CD4-positive, alpha-beta T cell treated with Interleukin-17A for 1 hour (primary cell): ENCODE measurements at places on chromosomes 1 and 21.
A peak's percentile ranks its signal among the peaks of the same experiment; 100 is the strongest.

GRCh38 chr1:212769459-212770167 is 22.0 kb downstream of the NSL1 start:
- DNase-seq: no peak

- no peak for DNase-seq
Measured at GRCh38 chr1:167676916-167677848, 44.6 kb upstream of the MPZL1 start.

DNA sequence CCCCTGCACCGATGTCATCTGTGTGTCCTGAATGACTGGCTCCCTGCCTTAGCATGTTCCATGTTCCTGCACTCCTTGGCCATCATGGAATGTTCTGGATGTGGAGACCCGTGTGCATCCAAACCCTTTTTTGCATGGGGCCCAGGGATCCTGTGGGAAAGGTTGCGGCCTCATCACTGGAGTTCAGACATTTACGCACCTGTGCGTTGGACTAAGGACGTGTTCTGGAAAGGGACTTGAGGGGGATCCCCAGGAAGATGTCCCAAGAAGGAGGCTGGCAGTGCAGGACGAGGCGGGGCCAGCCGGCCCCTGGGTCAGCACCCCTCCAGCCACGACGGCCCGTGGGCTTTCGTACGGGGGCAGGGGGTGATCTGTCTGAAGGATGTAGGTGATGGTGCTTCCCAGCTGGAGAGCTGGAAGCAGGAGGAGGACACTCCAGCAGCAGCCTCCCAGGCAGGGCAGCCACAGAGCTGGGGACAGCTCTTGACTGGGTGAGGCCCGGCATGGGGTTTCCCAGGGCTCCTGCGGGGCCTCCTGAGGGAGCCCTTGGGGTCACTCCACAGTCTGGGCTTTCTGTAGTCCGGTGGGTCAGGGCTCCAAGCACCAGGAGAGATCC is 67.2 kb downstream of the SCCPDH start:
- no peak for DNase-seq

GRCh38 chr1:34781844-34782391 is 904 bp downstream of the GJB3 start:
- no peak for DNase-seq

GRCh38 chr1:68953311-68953710 is 456.4 kb upstream of the DEPDC1 start:
- no peak for DNase-seq

- DNase-seq: peak; percentile 88
Measured at GRCh38 chr1:206583707-206584648, 28.3 kb downstream of the EIF2D start.

DNA sequence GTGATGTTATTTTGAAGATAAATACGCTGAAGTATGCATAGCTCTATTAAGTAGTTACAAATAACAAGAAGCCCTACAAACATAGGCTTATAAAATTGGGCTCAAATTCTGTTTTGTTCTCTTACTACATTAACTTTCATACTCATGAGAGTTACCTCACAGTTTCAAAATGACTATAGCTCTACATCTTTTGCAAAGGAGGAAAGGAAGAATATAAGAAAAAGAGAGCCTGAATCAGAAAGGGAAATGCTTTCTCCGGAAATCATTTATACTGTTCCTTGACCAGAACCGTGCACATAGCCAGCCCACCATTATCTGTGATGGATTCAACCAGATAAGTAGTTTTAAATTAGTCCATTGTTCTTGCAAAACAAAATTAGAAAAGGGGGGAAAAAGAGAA is 1252.1 kb downstream of the NCAM2 start:
- DNase-seq: no peak

GRCh38 chr21:45818904-45819285 is 162.7 kb upstream of the COL6A1 start:
- peak; percentile 10 for DNase-seq

- no peak for DNase-seq
Measured at GRCh38 chr1:43935711-43936427, 2.3 kb downstream of the ARTN start.

- no peak for DNase-seq
Measured at GRCh38 chr1:179816196-179816960, 61.2 kb downstream of the TOR1AIP2 start.

DNA sequence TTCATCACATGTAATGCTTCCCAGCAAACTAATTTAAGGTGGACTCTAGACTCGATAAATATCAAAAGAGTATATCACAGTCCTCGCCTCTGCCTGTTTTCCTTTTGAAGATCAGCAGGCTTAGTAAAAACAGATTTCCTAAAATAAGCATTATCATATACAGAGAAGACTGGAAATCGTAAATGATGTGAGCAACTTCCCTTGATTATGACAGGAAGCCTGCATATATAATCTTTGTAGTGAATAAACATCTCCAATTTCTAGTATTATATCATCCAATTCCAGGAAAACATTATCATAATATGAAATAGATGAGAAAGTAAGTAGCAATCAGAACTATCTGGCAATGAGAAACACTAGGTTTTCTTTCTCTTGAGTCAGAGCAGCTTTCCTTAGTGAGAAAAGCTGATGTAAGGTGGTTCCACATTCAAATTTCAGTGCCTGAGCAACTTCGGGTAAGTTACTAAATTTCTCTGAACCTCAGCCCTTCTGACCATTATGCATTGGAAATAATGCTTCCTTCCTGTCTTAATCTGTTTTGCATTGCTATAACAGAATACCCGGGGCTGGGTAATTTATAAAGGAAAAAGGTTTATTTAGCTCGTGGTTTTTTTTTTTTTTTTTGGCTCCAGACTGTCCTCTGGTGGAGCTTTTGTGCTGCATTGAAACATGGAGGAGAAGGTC is 12.6 kb upstream of the POU2F1 start:
- DNase-seq: no peak

DNA sequence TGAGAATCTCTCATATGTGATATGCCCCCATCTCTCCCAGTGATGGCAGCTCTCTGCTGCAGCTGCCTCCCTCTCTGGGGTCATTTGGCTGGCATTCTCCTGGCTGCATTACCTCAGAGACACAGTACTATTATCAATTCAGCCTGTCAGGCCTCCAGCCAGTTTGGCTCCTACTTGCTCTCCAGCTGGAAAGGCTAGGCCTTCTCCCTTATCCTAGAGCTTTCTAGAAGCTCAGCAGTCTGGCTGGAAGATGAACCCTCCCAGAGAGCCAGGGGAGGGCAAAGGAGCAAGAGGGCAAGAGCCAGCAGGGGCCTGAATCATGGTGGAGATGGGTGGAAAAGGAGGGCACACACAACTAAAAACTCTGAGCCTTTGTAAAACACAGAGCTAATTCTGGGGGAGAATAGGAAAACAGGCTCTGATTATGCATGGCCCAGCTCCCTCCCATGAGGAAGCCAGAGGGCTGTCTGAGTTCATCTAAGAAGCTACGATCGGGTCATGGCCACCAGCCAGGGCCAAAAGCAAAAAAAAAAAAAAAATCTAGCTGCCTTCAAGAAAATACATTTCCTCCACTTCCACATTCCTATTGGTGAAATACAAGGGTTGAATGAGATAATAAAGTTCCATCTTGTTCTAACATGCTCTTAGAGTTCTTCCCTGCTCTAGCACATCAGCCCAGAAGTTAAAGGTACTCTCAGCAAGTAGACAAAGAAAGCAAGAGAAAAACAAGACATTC is 8.8 kb downstream of the LAMB3 start:
- DNase-seq: no peak

DNA sequence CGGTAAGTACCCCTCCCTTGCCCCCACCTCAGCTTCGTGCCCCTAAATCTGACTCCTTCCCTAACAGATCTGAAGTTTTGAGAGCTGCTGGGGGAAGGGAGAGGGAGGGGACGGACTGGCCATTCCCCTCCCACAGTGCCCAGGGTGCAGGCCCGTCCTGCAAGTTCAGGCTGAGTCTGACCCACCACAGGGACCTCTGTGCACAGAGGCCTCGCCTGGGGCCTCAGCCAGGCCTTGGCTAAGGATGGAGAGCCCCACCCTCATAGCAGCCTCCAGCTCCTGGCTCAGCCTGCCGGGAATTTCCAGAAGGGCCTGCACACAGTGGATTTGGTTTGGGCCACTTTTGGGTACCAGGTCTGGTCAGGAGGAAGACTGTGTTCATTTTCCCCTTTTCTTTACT is 31.2 kb upstream of the TNFRSF1B start:
- DNase-seq: no peak

DNA sequence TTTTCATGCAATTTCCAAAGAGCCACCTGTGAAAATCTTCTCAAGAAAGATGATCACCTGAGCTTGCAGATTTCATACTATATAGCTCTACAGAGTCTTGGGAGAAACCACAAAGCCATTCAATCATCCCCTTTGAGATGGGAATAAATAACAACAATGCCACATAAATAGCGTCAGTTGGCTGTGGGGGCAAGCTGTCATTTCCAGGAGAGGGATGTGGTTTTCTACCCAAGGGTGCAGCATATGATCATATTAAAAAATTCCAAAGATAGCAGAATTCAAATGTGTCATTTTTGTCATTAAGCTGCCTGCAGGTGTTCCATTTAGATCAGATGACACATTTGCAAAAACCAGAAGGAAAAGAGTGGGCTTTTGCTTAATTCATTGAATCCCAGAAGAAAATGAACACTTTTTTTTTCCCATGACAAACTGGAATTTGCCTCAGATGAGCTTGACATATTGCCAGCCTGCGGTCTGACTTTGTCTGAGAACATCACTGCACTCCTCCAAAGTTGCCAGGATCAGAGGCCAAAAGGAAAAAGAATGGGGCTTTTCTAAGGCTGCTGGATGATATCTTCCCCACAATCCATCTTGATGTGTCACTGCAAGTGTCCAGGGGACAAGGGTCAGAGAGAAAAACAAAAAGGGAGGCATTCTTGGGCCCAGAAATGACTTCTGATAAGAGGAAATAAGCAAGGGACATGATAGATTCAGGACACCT is 314.1 kb upstream of the USP25 start:
- no peak for DNase-seq

DNA sequence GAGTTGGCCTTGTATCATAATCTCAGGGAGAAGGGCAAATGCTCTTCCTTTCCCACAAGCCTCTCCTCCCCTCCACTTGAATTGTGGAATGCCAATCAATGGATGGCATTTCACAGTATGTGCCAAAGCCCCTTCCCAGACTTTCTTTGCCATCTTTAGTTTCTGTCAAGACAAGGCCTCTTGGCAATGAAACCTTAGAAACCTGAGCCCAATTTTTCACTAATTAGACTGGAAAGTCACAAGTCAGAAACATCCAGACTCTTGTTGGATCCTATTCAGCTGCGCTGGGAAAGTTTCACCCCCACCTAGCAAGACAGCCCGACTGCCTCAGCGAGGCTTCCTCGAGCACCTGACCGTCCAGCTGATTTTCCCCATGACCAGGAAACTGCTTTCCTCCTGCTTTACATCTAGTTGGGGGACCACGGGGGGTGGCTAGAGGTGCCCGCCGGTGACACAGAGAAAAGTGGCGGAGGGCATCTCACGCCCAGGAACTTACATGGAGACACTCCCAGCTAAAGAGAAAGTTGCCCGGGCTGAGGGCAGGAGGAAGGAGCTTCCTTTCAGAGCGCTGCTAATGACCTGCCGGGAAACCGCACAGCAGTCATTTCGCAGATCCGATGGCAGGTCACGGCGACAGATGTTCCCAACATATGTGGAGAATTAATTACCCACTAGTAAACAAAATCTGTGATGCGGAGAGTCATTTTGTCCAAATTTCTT is 302.6 kb upstream of the RRP15 start:
- DNase-seq: no peak

DNA sequence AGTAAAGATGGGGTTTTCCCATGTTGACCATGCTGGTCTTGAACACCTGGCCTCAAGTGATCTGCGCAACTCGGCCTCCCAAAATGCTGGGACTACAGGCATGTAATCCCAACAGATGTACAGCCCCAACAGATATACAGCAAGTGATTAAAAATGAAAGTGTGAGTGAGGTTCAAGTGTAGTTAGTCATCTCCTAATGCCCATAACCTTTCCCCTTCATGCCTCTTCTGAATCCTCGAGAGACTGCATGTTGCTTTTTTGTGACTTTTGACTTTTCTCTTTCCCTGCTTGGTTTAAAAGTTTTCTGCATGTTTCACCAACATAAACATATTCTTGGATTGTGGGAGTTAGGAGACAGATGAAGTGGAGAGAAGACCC is 31.2 kb downstream of the KCNK2 start:
- DNase-seq: no peak

GRCh38 chr1:175481126-175482070 is 262.0 kb downstream of the TNR start:
- DNase-seq: no peak

DNA sequence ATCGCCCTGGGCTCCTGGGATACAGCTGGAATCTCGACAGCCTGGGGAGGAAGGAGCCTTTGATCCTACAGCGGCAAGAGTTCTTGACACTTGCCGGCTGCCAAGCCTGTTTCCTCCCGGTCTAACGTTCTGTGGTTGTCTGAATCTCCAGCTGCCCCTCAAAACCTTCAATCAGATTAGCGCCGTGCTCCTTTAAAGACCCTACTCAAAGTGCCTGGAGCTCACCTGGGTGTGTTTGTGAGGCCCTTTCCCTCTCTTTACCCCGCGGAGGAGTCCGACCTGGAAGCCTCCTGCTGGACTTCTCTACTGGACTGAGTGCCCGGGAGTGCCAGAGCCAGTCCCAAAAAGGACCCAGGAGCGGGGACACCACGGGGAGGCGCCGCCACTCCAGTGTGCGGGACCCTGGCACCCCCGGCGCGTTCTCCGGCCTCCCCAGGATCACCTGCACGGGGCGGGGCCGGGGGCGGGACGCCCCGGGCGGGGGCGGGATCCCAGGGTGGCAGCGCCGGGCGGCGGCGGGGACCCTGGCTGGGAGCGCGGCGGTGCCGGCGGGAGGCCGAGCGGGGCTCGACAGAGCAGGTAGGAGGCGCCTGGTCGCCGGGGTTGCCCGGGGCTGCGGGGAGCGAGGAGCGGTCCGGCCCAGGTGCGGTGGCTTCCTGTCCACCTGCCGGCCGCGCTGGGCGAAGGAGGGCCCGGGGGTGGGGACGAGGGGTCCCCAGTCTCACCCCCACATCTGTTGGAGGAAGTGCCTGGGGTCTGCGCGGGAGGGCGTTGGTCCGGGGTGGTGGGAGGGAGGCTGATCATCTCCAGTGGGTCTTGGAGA is at the start of gene NCMAP:
Gene NCMAP (plus strand): TSS at position 497 of the 823 bp plus-strand sequence. CDS start 39,344 bp downstream, outside the sequence.
- peak; percentile 51 for DNase-seq

DNA sequence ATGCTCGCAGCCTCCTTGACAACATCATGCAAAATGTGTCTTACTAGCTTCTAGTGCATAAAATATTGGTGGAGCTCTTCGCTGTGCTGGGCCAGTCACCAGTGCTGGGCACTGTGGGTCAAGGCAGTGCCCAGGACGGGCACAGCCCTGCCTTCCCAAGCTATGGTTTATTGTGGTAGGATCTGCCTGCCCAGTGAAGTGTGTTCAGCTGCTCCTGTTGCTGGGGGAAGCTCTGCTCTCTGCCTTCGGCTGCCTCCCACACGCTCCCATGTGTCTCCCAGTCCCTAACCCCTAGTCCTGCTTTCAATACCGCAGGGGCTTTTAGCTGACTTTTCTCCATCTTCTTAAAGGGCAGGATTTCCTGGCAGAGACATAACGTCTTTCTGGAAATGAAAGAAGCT is 15.7 kb downstream of the EPHX1 start:
- DNase-seq: no peak

- no peak for DNase-seq
Measured at GRCh38 chr1:9349331-9349851, 56.7 kb downstream of the SPSB1 start.
